ENCODE measurements at places on chromosomes 4 and X.

- no peak for DNase-seq
These were observed 636.3 kb upstream of the HTR2C start for GRCh38 chrX:113947548-113947947.

GRCh38 chrX:149641835-149642234 is 10.2 kb upstream of the TMEM185A start:
- no peak for DNase-seq

DNA sequence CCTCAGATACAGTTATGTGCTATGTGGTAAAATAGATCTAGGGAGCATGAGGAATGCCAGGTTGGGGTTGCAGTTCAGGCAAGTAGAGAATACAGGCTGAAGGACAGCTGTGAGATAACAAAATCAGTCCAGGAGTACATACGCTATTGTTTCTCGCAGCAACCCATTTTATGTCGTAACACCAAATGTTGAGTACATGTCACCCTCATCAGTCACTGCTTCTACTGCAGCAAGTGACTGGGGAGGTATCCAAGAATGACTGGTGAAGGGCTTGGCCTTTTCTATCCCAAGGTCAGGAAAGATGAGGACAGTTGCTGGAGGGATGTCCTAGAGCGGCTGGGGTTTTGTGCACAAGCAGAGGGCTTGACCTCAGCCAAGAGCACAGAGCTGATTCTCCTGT is 172.1 kb downstream of the CBR4 start:
- DNase-seq: no peak

- no peak for DNase-seq
These were observed 53.4 kb downstream of the CD99L2 start for GRCh38 chrX:150845091-150845490.

- no peak for DNase-seq
These were observed 39.5 kb upstream of the RELL1 start for GRCh38 chr4:37725718-37726117.

All from vagina (tissue), 2 donors.